ENCODE measurements at places on chromosomes 6 and 20.
A peak's percentile ranks its signal among the peaks of the same experiment; 100 is the strongest.

DNA sequence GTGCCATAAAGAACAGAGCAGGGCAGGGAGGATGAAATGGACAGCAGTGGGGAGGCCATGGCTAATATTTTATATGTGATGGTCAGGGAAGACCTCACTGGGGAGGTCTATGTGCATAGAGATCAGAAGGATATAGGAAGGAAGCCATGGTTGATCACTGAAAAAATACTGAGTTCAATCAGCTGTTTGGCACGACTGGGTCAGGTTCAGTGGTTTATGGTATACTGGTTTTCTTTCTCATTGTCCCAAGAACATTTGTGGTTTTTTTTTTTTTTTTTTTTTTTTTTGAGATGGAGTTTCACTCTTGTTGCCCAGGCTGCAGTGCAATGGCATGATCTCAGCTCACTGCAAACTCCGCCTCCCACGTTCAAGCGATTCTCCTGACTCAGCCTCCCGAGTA lies 78.3 kb upstream of the TIAM2 start:
- DNase-seq: no peak

- no peak for DNase-seq
These were observed 141.1 kb upstream of the SLC24A3 start for GRCh38 chr20:19071446-19071725.

DNA sequence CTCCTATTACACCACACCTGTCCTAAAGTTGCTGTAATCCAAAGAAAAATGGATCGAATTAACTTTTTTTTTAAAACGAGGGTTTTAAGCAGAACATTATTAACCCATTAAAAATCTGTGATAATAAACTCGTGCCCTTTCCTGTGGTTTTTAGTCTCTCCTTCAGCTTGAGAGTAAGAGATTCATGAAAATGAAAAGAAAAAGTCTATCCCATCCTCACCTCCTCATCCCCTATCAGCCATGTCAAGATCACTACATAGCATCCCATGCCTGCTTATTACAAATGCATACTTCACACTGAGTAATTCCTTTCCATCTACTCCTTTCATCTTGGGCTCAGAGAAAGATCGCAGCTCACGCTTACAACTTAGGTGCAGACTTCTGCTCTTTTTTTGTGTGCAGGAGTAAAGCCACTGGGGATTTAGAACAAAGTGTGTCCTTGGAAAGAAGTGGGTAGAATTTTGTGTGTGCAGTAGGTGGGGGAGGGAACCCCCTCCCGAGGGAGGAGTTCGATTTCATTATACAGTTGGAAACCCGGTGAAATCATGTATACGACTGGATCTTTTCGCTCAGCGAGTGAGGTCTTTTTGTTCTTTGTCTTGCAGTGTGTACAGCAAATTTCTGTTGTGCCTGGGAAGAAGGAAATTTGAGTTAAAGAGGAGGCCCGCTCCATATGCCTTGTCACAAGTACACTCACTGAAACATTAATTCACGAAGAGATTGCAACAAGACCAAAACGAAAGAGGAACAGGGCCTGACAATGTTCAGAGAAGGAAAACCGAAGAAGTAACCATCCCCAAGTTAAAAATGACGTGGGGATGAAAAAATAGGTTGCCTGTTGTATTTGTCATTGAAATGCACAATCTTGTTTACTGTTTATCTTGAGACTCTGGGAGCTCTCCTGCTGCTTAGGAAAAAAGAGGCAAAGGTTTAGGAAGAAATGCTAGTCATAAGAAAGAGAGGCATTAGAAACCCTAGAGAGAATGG lies 146.5 kb upstream of the ZNF217 start:
- DNase-seq: no peak

DNA sequence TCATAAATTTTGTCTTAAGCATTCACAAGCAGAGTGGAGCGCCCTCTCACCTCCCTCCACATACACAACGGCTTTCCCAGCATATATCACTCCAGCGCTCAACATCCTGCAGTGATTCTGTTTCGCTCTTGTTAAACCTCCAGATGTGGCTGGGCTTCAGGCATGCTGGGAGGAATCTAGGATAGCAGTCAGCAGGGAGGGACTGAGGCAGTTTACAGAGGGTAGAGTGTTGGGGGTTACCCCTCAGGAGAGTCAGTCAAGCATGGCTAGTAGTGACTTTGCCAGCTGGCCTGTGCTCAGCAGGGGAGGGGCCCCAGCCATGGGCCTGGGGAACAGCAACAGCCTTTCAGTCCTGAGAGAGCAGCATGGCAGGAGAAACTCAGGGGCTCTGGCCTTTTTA lies 161.4 kb upstream of the FLRT3 start:
- DNase-seq: no peak

DNA sequence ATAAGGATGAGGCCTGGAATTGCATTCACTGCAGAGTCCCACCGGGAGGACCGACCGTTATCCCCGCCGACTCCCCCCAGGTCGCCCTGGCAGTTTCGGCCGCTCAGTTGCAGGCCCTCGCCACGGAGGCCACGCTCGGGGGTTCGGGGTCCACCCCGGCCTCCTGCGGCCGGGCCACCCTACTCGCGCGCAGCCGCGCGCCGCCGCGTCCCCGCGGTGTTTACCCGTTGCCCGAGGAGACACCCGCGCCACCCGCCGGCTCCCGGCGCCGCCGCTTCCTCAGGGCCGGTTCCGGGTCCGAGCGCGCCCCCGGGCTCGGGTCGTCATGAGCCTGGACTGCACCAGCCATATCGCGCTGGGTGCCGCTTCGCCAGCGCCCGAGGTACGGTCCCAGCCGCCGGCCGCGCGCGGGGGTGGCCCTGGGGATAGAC lies at the start of gene CCDC170:
Gene CCDC170 (plus strand): TSS at position 214 of the 431 bp plus-strand sequence. CDS start 112 bp downstream, at position 326.
- peak; percentile 21 for DNase-seq

- DNase-seq: no peak
These were observed 1.9 kb downstream of the NCOA7 start for GRCh38 chr6:125792680-125793079.

DNA sequence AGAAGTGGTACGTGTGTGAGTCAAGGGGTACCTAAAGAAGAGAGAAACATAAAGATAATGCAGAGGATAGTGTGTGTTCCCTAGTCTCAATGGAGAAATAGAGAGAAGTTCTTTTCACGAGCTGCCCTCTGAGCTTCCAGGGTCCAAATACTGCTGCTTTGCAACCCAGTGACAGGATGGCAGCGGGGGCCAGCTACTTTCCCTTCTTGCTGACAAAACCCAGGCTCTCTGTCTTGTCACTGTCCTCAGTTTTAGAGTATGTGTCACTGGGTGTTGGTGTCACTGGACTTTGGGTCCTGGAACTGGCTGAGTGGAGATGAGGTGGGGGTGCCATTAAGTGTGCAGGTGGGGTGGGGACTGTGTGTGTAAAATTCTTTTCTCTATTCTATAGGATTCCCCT lies 265.6 kb downstream of the CDC5L start:
- DNase-seq: no peak

GRCh38 chr6:39357998-39358686 lies 35.6 kb upstream of the KCNK16 start:
- no peak for DNase-seq

DNA sequence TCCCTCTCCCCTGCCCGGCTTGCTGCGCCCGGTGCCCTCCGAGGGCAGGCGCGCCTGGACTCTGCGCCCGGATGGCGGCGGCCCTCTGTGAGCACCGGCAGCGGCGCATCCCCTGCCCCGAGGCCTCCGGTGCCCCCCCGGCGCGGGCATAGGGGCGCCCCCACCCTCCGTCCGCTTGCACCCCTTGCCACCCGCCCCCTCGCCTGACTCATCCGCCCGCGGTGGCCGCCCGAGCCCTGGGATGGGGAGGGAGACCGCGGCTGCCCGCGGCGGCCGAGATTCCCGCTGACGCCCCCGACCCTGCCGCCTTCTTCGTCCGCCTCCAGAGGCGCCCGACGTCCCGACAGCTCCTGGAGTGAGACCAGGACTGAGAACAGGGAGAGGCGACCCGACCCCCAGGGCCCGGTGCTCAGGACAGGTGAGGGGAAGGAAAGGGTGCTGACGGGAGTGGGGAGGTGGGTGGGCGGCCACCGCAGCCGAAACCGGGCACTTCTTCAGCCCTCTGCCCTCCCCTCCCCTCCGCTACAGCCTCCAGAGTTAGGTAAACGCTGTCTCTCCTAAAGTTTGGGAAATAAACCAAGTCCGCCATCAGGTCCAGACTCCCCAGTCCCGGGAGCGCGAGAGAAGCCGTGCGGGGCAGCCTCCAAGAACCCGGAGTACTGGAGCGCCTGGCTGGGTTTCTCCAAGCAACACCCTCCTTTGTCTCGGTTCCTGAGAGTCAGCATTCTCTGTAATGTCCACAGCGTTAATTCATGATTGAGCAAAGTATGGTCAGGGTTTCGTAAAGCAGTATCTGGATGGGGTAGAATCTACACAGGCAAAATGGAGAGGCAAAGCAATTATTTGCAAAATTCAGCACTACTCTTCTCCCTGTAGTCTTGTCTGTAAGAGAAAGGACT lies 539 bp downstream of the TMEM200A start:
- peak; percentile 28 for DNase-seq

GRCh38 chr20:5621305-5621704 lies 128.9 kb upstream of the SHLD1 start:
- no peak for DNase-seq

DNA sequence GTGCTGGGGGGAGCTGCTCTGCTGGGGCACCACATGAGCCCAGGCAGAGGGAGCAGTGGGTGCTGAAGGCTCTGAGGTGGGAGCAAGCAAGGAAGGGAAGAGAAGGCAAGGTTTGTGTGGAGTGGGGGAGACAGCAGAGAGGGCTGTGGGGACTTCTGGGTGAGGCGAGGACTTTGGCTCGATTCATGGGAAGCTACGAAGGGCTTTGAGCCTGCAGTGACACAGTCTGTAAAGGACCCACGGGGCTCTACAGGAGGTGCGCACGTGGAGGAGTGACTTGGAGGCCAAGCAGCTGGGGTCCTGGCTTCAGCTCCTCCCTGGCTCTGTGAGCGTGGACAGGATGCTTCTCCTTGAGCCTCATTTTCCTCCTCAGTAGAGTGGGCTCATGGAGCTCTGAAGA lies 29.1 kb upstream of the CSNK2A1 start:
- DNase-seq: no peak

Measured in stimulated activated naive CD8-positive, alpha-beta T cell treated with anti-CD3 and anti-CD28 coated beads, Interleukin-15, amount 100 ng/mL, for 72 hours (primary cell).